ENCODE measurements at places on chromosomes 3 and 15.

DNA sequence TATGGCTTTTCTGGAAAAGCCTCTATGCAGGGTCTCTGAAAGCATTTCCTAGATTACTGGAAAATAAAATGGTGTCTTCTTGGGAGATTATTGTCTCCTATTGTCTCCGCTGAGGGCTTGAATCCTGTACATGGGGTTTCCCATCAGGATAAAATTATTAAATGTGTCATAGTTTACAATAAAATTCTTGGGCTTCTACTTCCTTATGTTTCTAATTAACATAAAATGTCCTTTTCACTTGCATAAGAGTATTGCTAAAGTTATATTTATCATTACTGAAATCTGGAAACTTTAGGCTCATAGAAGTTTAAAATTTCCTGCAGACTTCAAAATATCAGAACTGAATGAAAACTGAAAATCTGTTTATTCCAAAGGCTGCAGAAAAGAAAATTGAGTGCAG, 595.5 kb upstream of the AGTR1 start:
- no peak for DNase-seq

- no peak for DNase-seq
Observed at GRCh38 chr3:151911462-151911861, 38.0 kb downstream of the SUCNR1 start.

DNA sequence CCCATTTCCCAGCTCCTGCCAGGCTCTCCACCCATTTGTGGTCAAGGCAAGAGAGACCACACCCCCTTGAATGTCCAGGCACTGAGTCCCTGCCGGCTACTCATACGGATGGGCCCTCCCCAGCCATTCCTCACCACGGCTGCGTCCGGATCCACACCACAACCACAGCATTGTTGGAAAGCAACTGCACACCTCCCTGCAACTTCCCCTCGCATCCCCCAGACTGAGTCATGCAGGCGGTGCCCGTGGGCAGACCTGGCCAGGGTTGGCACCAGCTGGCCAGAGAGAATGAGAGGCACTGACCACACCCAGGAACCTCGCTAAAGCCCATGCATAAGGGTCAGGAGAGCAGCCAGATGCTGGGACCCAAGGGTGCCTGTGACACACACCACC, 30.5 kb downstream of the LOXL1 start:
- DNase-seq, result peak; percentile 85

GRCh38 chr3:40079203-40079846, 230.2 kb upstream of the EIF1B start:
- DNase-seq, result peak; percentile 35

- DNase-seq, result peak; percentile 72
Observed at GRCh38 chr3:79018671-79019136, 749.1 kb downstream of the ROBO1 start.

DNA sequence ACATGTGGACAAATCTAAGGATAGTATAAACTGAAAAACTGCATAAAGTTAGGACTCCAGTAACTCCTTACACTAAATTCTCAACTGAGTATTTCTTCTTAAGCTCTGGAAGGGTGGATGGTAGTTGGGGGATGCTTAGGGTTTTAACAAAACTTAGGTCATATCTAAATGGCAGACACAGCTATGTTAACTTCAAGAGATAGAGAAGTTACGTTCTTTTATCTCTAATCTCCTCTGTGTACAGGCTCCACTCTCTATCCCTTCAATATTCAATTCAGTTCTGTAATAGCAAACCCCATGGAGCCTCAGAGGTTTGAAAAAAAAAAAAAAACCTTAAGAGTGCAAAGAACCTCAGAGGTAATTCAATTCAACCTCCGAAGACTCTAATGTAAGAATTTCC, 3.1 kb downstream of the CMTM6 start:
- DNase-seq, result no peak

- DNase-seq, result no peak
Observed at GRCh38 chr15:33453761-33454160, 143.0 kb downstream of the RYR3 start.

GRCh38 chr3:130539005-130539404, 22.0 kb downstream of the COL6A6 start:
- no peak for DNase-seq

DNA sequence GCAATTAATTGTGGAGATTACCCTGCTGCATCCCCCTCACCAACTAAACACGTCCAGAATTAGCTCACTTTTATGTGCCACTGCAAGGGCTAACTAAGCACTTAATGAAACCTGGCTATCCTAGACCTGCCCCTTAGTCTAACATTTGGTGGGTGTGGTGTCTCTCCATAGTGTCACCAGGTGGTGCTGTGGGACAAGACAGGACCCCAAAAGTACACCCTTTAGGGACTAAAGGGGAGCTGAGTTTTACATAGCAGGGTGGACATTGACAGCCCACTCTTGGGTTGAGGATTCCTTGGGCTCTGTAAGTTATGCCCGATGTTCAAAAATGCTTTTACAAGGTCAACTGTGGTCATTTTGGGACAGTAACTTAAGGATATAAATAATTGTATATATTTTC, 5.7 kb downstream of the DUT start:
- no peak for DNase-seq

All from HCEC 1CT (cell line).